ENCODE measurements at places on chromosomes 3 and 15.

- DNase-seq = no peak
These were observed 123.0 kb downstream of the LIPC start for GRCh38 chr15:58554758-58555157.

GRCh38 chr15:65048241-65048640, 3.1 kb downstream of the SLC51B start:
- DNase-seq = no peak

DNA sequence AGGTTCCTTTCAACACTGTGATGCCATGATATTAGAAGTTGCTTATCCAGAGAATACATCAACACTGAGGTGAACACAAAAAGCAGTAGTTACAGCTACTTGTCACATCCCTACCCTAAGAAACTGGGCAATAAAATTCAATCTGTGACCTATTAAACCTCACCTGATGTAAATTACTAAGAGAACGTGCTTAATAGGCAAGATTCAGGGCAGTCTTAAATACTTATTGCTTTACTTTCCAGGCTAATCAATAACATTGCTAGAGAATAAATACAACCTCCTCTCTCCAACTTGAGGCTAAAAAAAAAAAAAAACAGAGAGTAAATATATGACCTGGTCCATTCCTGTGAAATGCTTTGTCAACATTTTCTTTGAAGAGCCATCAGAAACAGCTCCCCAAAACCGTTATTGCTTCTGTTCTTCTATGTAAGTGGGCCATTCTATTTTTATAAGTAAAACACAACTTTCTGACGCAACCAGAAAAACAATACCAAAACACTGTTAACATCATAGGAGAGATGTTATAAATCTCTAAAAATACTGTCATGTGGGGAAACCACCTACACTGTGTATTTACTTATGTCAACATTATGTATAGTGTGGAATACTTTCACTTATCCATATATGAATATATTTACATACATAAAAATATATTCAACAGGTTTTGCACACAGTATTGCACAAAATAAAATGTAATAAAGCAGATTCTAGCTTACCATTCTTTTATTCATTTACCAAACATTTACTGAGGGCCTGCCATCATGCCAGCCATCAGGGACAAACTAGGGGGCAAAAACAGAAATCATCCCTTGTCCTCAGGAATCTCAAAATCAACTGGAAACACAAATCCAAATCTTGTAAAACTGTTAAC, 2.7 kb downstream of the NKIRAS1 start:
- DNase-seq = no peak

GRCh38 chr3:13976469-13976868, 96.6 kb upstream of the WNT7A start:
- DNase-seq = no peak

DNA sequence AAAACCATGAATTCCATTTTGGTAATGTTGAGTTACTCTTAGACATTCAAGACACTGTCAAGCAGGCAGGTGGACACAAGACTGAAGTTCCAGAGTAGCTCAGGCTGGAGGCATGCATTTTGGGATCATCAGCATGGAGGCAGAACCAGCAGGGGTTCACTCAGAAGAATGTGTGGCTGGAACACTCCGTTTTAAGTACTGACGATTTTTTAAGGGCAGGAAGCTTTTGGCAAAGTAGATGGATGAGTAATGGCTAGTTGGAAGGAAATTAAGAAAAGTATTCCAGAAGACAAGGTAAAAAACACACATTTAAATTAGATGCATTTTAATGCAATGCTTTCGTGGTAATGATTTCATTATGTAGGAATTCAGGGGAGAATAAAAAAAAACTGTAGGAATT, 420.4 kb downstream of the ROBO2 start:
- DNase-seq = no peak

DNA sequence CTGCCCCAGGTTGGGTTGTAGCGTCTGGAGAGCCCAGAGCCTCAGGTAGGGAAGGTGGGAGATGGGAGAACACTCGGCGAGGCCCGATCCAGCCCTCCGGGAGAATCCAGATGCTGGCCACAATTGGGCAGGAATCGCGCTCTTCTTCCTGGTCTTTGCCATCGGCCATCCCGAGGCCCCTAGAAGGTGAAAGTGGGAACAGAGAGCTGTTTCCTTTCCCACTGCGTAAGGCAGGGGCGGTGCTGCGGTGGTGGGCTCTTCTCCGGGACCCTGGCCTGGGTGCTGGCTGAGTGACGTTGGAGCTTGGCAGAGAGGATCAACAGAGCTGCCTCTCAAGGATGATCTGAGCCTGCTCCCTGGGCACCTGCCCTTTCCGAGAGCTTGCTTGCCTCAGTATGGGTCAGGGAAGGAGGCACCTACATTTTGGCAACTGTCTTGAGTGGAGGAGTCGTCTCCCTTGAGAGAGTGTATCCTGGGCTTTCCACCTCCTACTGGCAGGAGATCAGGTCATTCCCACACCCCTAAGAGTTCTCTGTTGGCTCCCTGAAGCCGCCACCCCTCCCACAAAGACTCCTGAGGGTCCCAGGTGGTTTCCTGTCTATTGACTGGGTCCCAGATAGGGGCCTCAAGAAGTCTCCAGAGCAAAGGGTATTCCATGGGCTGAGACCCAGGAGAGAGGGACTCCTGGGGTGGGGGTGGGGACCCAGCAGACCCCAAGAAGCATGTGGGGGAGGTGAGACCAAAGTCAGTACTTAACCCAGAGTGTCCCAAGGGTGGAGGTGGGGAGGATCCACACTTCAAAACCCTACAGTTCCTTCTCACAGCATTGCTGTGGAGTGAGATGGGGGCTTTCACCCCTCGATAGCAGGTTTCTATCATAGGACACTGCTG, 1.6 kb downstream of the C15orf39 start:
- no peak for DNase-seq

DNA sequence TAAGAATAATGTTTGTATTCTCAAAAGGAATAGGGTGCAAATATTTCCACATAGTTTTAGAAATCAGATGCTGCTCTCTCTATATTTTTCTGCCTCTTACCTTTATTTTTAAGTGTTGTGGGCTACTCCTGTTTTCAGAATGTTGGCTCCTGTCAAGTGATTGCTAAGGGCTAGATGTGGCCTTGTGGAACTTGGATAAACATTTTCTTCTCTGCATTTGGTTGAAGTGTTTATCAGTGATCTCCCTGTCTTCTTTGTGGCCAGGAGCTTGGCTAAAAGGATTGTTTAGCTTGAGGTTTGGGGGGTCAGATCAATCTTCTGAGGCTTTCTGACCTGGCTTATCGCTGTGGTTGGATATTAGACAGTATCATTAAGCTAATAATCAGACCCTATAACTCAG, 112.6 kb downstream of the TCF12 start:
- DNase-seq = no peak

DNA sequence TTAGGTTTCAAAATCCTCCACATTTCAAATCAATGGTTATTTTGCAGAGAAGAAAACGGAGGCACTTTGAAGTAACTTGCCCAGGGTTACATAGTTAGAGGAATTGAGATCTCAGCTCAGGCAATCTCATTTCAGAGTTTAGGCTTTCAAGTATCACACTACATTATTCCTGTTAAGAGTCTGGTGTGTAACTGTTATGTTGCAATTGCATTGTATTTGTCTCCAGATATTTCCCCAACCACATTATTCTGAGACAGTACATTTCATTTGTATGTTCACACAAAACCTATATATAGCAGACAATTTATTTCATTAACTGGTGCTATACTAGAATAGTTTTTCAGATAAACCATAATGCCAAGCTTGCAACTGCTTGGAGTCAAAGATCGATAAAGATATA, 154.2 kb upstream of the TSPAN3 start:
- no peak for DNase-seq

DNA sequence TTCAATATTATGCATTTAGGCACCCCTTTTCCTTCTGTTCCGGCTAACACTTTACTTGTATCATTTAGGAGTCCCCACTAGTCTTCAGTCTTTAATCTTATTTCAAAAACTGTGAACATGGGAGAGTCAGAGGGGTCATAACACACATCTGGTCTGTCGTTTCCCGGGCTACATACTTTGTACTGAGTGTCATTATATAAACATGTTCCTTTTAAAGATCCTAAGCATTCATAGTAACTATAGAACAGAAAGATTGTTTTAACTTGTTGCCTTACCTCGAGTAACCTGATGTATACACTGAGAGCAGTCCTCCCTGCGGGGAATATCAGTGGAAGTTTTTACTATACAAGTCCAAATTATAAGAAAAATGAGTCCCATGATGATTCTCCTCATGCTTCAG, 78.2 kb upstream of the VEPH1 start:
- DNase-seq = no peak

GRCh38 chr3:172517859-172518466, 5.3 kb downstream of the TNFSF10 start:
- no peak for DNase-seq

- no peak for DNase-seq
These were observed 48.7 kb upstream of the RYK start for GRCh38 chr3:134299185-134299887.

- no peak for DNase-seq
These were observed 493.1 kb downstream of the FHIT start for GRCh38 chr3:60758171-60758570.

Data from naive thymus-derived CD8-positive, alpha-beta T cell (primary cell).